ENCODE measurements at places on chromosomes 7 and 10. TPM values are rescaled to one million over a fixed set of nuclear protein-coding genes. Genes with fewer than 3 reads are reported as not detected.

The CARD11 gene
- total RNA-seq, result 126 TPM

The ABCB1 gene
- 32.5 TPM for total RNA-seq

The CALML3 gene
- not detected for total RNA-seq

DNA sequence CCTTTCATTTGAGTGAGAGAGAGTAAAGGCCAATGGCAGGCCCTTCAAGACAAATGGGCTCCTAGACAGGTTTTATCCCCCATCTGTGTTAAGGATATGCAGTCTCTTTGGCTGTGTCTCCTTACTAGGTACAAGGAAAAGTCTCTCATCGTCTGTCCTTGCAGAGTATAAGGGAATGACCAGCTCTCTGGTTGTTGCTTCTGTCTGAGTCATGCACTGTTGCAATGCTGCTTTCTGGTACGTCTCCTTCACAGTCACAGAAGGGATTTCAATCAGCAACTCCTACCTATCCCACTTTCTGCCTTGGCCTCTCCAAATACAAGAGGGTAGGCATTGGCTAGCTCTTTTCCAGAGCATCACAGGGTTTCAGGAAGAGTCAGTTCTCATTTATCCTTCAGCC, 48.1 kb downstream of the CTTNBP2 start:
- H3K36me3 ChIP-seq, result no peaks in the 10 kb centered on the region
- no peak for DNase-seq
- H3K4me3 ChIP-seq, result no peak overlapping the region
- peaks cover 11% of the 10 kb centered on the region for H3K27me3 ChIP-seq

- H3K36me3 ChIP-seq, result peaks cover 5% of the 10 kb centered on the region
- no peak overlapping the region for H3K4me3 ChIP-seq
- H3K27ac ChIP-seq, result no peak overlapping the region
- no peak for DNase-seq
- peaks cover 3% of the 10 kb centered on the region for H3K4me1 ChIP-seq
Measured at GRCh38 chr10:110680273-110681020, 36.3 kb downstream of the RBM20 start.

- H3K27me3 ChIP-seq, result peaks cover 19% of the 10 kb centered on the region
- H3K27ac ChIP-seq, result no peak overlapping the region
- no peaks in the 10 kb centered on the region for H3K4me1 ChIP-seq
- no peak overlapping the region for H3K4me3 ChIP-seq
Measured at GRCh38 chr7:95598511-95598910, 2.2 kb upstream of the PDK4 start.

Measured in T-helper 17 cell (primary cell).